ENCODE measurements at places on chromosomes 5 and 9. TPM values are rescaled to one million over a fixed set of nuclear protein-coding genes. Genes with fewer than 3 reads are reported as not detected.

The GNA14 gene
- total RNA-seq, result not detected

The RPS14 gene
- 2,213 TPM for total RNA-seq

The MSMP gene
- not detected for total RNA-seq

The TRUB2 gene
- total RNA-seq, result 33.4 TPM

The SLC34A1 gene
- 0.16 TPM for total RNA-seq

The SLC2A6 gene
- total RNA-seq, result 30.9 TPM

The BAAT gene
- 0.16 TPM for total RNA-seq

The CNTNAP3B gene
- total RNA-seq, result 9.4 TPM

The CNTLN gene
- 16.7 TPM for total RNA-seq

The TAF11L5 gene
- total RNA-seq, result not detected

The SPATA31E1 gene
- 0.21 TPM for total RNA-seq

The CCL21 gene
- total RNA-seq, result not detected

DNA sequence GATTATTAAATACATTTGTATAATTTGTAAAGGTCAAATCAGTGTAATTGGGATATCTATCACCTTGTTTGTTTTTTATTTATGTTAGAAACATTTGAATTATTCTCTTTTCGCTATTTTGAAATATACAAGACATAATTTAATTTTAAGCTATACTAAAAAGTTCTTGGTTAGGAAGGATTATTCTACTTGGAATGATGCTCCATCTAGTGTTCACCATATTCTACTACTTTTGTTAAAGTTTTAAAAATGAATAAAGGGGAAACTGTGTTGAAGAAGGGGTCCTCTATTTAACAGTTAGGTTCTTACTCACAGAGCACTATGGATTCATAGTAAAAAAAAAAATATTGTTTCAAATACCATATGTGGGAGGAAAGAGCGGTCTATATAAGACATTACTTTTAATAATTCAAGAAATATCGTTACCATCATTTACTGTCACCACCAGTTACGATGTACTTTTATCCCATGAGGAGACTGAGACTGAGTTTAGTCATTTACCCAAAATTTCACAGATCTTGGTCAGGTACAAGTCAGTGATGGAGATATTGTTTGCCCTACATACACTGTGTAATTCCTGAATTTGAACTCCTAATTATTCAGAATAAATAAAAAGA lies 6.3 kb upstream of the STOM start:
- no peaks in the 10 kb centered on the region for H3K27me3 ChIP-seq
- no peak overlapping the region for H3K27ac ChIP-seq
- H3K4me3 ChIP-seq, result no peak overlapping the region
- no peak for DNase-seq
- peaks cover 6% of the 10 kb centered on the region for H3K36me3 ChIP-seq

DNA sequence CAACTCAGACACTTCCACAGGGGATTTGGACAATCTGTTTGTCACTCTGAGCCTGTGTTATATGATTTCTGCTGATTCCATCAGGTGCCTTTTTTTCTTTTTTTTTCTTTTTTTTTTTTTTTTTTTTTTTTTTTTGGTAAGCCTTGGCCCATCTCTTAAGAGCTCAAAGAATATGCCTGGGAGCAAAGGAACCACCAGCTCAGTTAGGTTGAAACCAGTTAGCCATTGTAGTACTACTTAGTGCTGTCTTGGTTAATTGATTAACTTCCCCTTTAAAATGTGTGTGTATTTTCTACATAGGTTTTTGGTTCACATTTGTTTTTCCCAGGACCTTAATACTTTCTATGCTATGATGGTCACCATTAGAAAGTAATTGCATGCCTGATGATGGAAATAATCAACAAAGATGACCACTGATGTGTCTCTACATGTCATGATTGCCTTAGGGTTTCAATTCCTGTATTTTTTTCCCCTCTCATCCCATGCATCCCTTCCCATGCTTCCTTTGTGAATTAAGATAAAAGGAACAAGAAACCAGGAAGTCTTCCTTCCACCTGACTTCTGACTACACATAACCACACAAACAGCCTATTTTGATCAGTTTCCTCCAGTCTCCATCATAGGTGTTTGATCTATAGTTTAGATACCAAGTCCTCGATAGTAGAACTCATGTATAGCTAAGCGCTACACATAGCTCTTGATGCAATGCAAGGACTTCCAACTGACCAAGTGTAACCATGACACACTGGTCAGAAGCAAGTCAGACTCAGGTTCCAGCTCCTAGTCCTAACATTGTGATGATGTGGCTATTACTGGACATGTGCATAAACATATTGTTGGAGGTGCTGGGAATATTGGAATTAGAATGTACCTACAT lies 306.1 kb downstream of the EFNA5 start:
- no peak for DNase-seq
- H3K36me3 ChIP-seq, result no peaks in the 10 kb centered on the region
- H3K4me1 ChIP-seq, result peaks cover 11% of the 10 kb centered on the region
- H3K27me3 ChIP-seq, result no peaks in the 10 kb centered on the region
- no peak overlapping the region for H3K4me3 ChIP-seq

DNA sequence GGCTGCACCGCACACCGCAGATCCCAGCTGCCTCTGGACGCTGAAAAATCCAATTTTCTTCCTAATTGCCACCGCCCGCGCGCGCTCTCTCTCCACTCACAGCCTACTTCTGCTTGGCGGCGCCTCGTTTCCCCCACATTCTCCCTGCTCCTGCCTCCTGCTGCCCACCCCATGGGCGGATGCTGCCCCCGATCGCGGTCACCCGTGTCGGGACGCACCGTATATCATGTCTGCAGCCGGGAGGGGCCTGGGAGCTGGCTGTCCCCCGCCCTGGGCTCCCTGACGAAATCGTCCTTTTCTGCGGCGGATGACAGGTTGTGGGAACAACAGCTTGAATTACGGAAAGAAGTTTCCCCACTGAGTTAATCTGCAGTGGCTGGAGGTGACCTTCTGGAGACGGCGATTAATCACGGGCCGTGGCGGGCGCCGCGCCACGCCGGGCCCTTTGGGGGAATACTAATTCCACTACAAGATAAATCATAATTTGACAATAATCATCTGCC lies 36.3 kb upstream of the PSD2 start:
- H3K4me3 ChIP-seq, result peak overlapping the region; percentile 14
- peaks cover 64% of the 10 kb centered on the region for H3K4me1 ChIP-seq
- H3K27ac ChIP-seq, result no peak overlapping the region
- DNase-seq, result no peak
- H3K27me3 ChIP-seq, result peaks cover 48% of the 10 kb centered on the region

GRCh38 chr5:158611581-158611980 lies 488.1 kb downstream of the EBF1 start:
- no peak overlapping the region for H3K27ac ChIP-seq
- no peaks in the 10 kb centered on the region for H3K36me3 ChIP-seq
- DNase-seq, result no peak
- no peaks in the 10 kb centered on the region for H3K4me1 ChIP-seq

DNA sequence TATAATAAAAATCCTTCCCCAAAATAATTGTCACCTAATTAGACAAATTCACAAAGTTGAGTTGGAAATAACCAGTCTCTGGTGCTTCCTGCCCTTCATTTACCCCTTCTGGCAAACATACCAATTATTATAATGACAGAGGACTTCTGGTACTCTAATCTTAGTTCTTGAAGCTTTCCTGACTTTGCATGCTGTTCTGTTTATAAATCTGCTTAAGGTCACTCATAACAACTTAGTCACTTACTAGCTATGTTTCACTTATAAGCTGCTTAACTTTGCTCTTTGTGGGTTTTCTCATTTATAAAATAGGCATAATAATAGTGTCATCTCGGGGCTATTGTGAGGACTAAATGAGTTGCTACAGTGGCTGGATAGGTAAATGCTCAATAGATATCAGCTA lies 446.5 kb downstream of the EFNA5 start:
- no peaks in the 10 kb centered on the region for H3K36me3 ChIP-seq
- peaks cover 4% of the 10 kb centered on the region for H3K4me1 ChIP-seq
- H3K27me3 ChIP-seq, result no peaks in the 10 kb centered on the region
- no peak overlapping the region for H3K4me3 ChIP-seq

DNA sequence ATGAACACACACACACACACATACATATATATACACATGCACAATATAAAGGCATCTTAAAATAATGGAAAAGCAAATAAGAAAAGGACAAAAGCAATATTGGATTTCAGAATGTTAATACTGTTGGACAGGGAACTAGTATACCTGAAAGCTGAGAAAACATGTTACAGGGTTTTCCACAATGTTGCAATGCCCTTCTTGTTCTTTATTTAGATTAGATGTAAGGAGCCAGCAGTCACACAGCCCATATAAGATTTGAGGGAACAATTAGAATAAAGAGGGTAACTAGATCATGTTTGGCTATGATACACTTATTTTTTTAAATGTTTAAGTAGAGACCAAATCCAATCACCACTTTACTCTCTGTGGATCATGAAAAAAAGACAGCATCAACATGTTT lies 61.7 kb downstream of the SH3TC2 start:
- H3K27me3 ChIP-seq, result peaks cover 6% of the 10 kb centered on the region
- no peak overlapping the region for H3K27ac ChIP-seq
- H3K4me3 ChIP-seq, result no peak overlapping the region
- peaks cover 9% of the 10 kb centered on the region for H3K4me1 ChIP-seq
- no peak for DNase-seq

DNA sequence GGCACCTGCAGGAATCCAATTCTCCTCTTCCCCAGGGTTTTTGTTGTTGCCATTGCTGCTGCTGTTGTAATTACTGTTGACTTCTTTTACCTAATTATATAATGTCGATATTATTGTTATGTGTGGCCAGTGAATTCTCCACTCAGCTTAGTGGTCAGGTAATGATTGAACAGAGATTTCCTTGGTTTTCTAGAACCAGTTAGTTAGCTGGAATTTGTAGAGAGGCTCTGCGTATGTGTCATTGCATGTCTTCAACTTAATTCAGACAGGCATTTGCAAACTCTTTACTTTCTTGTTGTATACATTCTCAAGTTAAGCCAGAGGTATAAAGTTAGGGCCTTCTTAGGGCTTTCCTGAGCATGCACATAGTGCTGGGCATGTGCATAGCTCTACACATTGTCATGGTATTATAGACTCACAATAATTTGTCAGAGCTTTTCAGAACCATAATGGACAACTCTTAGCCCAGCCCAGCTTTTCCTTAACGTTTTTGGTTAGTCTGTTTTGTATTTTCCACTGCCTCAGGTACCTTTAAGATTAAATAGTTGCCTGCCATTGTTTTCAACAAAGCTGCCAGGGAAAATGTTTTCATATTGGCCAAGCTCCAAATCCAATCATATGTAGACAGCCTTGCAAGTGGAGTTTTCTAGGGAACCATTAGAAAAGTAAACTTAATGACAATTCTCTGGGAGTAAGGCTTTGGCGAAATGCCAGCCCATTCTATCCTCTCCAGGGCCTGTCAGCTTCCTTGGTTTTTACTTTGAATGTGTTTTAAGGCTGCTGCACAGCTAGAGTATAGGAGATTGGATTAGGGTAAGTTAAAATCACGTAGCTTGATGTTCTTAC lies 68.1 kb downstream of the UBE2R2 start:
- no peak overlapping the region for H3K4me3 ChIP-seq
- no peaks in the 10 kb centered on the region for H3K27me3 ChIP-seq
- no peak for DNase-seq

DNA sequence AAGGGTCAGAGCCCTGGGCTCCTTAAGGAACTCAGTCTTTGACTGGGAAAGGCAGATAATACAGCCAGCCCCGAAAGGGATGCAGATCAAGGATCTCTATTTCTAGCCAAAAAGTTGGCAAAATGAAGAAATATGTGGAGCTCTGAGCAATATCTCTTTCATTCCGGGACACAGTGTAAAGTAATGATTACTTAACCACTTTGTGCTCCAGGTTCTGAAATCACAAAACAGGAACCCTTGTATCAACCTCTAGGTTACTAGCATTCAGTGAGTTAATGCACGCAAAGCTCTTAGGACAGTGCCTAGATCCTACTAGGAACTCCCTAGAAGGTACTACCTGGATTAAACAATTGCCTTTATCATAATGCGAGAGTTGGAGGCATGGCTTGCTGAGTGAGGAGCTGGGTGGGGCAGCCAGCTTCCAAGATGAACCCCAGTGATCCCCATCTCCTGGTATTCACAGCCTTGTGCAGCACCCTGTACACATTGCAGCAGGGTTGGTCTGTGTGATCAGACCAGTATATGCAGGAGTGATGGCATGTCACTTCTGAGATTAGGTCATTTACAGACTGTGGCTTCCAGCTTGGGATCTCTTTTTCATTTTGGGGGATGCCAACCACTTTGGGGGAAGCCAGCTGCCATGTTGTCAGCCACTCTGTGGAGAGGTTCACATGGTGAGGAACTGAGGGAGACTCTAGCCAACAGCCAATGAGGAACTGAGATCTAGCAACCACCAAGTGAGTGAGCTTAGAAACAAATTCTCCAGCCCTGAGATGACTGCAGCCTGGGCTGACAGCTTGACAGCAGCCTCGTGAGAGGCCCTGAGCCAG lies 103.1 kb upstream of the SLC44A1 start:
- no peaks in the 10 kb centered on the region for H3K27me3 ChIP-seq
- peaks cover 20% of the 10 kb centered on the region for H3K4me1 ChIP-seq
- no peak for DNase-seq
- H3K27ac ChIP-seq, result no peak overlapping the region
- no peaks in the 10 kb centered on the region for H3K36me3 ChIP-seq

DNA sequence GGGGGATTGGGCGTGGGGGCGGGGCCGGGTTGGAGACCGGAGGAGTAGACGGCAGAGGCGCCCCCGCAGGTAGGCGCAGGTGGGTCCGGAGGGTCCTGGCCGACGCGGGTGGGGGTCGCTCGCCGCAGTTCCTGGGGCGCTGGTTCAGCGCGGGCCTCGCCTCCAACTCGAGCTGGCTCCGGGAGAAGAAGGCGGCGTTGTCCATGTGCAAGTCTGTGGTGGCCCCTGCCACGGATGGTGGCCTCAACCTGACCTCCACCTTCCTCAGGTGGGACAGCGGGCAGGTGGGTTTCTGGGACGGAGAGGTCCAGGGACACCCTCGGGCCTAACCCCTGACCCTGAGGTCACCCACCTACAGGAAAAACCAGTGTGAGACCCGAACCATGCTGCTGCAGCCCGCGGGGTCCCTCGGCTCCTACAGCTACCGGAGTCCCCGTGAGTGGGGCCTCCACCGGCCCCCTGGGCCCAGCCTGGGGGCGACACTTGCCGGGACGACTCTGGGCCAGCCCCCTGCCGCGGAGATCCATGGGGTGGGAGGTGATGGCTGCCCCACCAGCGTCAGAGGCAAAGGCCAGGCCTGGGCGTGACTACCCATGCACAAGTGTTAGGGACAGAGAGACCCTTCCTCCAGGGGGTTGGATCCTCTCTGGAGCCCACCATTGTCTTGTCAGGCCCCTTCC lies 1.7 kb downstream of the PTGDS start:
- H3K36me3 ChIP-seq, result no peaks in the 10 kb centered on the region
- no peak overlapping the region for H3K27ac ChIP-seq
- H3K4me3 ChIP-seq, result no peak overlapping the region
- DNase-seq, result no peak
- peaks cover 7% of the 10 kb centered on the region for H3K4me1 ChIP-seq

- no peaks in the 10 kb centered on the region for H3K27me3 ChIP-seq
- no peak overlapping the region for H3K4me3 ChIP-seq
- no peaks in the 10 kb centered on the region for H3K36me3 ChIP-seq
- no peaks in the 10 kb centered on the region for H3K4me1 ChIP-seq
Observed at GRCh38 chr9:76798527-76798926, 34.3 kb downstream of the PCA3 start.

GRCh38 chr5:123599171-123599570 lies 87.2 kb downstream of the CSNK1G3 start:
- no peaks in the 10 kb centered on the region for H3K27me3 ChIP-seq
- H3K27ac ChIP-seq, result no peak overlapping the region
- no peak for DNase-seq
- no peak overlapping the region for H3K4me3 ChIP-seq

- H3K27ac ChIP-seq, result no peak overlapping the region
- H3K4me1 ChIP-seq, result peaks cover 34% of the 10 kb centered on the region
- H3K36me3 ChIP-seq, result no peaks in the 10 kb centered on the region
- peak overlapping the region; percentile 69 for H3K4me3 ChIP-seq
Observed at GRCh38 chr9:89608641-89609335, 4.0 kb downstream of the GADD45G start.

All from neural crest cell (in vitro differentiated cells).